ENCODE measurements at places on chromosomes 2 and 18.

DNA sequence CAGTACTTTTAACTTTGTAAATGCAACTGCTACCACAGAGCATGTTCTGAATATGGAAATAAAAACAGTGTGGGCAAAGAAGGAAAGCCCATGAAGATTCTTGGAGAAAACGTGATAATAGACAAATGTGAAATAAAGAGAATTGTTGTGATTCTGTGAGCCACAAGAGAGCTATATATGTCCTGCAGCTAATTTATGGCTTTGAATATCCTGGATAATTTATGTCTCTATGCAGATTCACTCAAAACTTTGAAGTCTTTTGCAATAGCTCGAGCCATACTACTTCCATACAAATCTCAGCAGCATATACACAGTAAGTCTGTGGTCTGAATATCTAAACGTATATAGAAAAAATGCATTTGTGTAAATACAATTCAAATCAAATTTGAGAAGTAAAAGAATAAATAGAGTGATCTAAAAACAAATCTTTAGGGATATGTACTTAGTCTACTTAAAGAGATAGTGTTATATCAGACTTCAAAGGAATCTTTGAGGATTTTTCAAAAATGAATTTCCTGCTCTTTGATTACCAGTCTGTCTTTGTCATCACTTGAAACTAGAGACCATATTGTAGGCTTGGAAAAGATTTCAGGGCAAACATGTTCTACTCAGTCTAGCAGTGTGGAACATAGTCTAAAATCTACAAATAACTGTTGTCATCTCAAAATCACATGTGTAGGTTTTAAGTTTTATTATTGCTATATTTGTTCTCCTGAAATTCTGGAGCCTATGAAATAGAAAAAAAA lies 107.1 kb downstream of the CSRNP3 start:
- H3K27ac ChIP-seq, result no peak overlapping the region
- H3K4me1 ChIP-seq, result no peaks in the 10 kb centered on the region
- no peak for DNase-seq
- no peaks in the 10 kb centered on the region for H3K36me3 ChIP-seq
- H3K27me3 ChIP-seq, result no peaks in the 10 kb centered on the region

- no peak overlapping the region for H3K4me3 ChIP-seq
- DNase-seq, result no peak
- no peaks in the 10 kb centered on the region for H3K36me3 ChIP-seq
Measured at GRCh38 chr2:98476192-98476868, 31.7 kb downstream of the INPP4A start.

DNA sequence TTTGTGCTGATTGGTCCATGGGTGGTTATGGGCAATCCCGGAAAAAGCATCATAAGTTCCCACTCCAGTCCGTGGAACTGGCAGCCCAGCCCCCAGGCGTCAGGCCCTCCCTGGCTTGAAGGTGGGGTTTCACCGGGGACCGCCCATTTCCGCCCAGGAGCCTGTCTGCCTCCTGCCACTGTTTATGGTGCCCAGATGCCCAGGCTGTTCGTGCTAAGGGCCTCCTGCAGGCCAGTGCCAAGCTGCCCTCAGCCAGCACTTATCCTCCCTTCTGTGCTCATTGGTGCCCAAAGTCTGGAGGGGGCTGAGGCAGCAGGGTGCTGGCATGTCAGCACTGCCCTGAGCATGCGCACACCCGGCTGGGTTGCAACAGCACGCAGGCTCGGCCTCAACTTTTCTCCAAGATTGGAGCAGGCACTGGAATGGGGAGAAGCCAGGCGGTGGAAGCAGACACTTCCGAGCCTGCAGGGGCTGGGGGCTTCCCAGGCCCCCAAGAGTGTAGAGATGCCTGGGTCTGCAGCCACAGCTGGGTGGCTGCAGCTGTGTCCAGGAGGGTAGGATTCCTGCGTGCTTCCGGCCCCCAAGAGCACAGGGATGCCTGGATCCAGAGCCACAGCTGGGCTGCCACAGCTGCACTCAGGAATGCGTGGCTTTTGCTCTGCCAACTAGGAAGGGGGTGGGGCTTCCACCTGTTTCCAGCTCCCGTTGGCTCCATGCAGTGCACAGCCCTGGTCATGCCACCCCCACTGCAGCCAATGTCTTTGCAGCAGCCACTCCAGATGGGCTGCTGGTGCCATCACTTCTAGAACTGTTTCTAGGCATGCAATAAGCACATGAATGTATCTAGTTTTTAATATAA lies 74.0 kb downstream of the AGPS start:
- H3K4me1 ChIP-seq, result no peaks in the 10 kb centered on the region
- H3K36me3 ChIP-seq, result no peaks in the 10 kb centered on the region
- no peak for DNase-seq
- H3K27ac ChIP-seq, result no peak overlapping the region

DNA sequence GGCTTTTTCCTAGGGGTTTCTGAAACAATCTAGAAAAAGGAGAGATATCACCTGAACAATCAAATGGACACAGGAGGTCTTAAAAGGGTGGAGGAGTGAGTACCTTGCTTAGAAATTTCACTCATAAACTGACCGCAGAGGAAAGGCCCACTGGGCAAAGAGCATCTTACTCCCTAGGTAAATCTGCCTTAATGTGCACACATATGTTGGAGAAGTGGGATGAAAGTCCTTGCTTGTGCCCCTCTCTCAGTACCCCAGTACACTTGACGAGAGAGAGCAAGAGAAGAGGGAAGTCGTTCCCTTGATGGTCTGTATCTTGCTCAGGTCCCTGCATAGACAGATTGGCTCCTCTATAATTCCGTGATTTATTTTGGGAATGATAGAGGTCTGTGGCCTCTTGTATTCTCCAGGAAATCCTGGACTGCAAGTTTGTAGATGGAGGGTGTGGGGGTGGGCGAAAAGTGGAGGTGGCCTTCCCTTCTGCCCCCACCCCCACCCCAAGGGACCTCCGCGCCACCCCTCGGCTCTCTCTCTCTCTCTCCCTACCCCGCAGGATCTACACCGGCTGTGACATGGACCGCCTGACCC lies 6.8 kb downstream of the TBR1 start:
- DNase-seq, result no peak
- H3K36me3 ChIP-seq, result no peaks in the 10 kb centered on the region
- H3K4me1 ChIP-seq, result no peaks in the 10 kb centered on the region

DNA sequence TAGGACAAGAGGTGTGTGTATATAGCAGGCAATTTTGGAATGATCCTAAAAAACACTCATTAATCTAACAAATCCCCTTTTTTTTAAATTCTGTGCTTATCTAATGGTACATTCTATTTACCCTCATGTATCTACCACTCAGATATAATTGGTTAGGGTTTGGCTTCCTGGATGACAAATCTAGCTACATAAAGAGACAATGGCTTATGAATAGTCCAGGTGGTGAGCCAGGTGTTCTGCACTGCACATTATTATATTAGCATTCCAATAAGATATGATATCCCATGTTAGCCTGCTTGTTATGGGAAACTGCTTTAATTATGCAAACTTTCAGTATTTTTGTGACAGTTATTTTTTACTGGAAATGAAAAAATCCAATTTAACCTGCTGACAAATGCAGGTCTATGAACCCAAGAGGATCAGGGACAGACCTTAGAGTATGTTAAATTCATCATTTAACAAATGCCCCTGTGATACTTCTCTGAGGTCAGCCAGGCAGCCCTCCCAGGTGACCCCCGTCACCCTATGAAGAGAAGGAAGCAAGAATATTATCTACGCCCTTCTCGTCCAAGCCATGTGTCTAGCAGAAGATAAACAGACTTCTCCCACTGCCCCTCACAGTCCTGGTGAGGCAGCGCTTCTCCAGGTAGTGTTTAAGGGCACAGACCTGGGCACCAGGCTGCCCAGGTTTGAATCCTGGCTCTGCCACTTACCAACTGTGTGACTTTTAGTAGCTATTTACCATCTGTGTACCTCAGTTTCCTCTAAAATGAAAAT lies 83.0 kb downstream of the ADD2 start:
- no peaks in the 10 kb centered on the region for H3K4me1 ChIP-seq
- no peaks in the 10 kb centered on the region for H3K36me3 ChIP-seq
- H3K27ac ChIP-seq, result no peak overlapping the region
- H3K4me3 ChIP-seq, result no peak overlapping the region
- no peak for DNase-seq

- no peaks in the 10 kb centered on the region for H3K36me3 ChIP-seq
- no peak overlapping the region for H3K4me3 ChIP-seq
- no peak overlapping the region for H3K27ac ChIP-seq
Measured at GRCh38 chr2:121828281-121828731, 72.9 kb downstream of the TSN start.
